ENCODE measurements at places on chromosomes 3 and 15.

DNA sequence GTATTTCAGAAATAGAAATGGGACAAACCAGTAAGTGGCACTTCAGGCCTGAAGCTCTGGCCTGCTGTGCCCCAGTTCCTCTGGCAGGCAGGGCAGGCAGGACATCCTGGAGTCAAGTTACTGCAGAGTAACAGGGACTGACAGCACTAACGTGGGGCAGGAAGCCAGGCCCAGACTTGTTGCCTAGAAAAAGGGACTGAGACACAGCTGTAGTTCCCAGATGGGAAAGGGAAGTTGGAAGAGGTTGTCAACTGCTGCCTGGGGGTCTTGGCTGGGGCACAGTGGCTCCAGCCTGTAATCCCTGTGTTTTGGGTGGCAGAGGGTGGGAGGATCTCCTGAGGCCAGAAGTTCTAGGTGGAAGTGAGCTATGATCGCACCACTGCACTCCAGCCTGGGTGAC lies 171.9 kb downstream of the FMN1 start:
- no peak for DNase-seq

- DNase-seq, result no peak
These were observed 62.9 kb upstream of the MCF2L2 start for GRCh38 chr3:183491109-183491922.

DNA sequence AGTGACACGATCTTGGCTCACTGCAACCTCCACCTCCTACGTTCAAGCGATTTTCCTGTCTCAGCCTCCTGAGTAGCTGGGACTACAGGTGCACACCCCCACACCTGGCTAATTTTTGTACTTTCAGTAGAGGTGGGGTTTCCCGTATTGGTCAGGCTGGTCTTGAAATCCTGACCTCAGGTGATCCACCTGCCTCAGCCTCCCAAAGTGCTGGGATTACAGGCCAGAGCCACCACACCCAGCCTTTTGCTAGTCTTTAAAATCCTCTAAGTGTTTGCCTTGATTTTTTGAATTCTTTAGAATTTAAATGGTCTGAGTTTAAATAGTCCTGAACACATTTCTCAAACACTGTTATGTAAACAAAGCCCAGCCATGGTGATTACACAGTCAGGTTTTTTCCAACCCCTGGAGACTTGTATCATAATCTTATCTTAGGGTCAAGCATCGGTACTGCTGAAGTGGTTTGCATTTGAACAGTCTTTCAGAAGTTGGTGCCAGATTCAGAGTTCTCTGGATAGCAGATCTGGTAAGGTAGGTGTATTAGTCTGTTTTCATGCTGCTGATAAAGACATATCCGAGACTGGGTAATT lies 28.2 kb upstream of the PIAS1 start:
- DNase-seq, result no peak

GRCh38 chr3:185824051-185825005 lies 514 bp downstream of the IGF2BP2 start:
- DNase-seq, result no peak

GRCh38 chr15:92343924-92344643 lies 49.6 kb upstream of the ST8SIA2 start:
- DNase-seq, result no peak

DNA sequence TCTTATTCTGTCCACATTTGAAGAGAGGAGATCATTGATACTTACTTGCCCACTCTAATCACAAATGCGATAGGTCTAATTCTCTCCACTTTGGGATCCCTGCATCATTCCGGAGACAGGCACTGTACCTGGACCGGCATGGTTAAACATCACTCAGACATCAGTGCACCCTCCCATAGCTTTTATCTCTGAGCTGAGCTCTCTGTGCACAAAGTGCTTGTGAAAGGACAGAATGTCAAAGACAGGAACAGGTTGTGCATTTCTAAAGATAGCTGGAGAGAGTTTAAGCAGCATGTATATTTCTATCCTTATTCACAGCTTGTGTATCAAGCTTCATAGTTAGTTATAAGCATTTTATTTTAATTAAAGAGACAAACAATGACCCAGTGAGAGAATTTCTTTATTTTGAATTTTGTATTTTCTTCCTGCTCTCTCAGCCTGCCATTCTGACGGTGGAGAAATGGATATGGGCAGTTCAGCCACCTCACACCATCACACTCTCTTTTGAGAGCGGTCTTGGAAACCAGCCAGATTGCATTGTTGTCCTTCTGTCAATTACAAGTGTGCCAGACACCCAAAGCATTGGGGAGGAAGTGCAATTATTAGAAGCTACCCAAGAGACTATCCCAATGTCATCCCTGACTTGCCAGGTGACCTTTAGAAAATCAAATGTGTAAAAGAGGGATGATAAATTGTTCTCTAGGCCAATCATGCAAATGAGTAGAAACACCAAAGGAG lies 65.2 kb upstream of the CHL1 start:
- DNase-seq, result no peak

DNA sequence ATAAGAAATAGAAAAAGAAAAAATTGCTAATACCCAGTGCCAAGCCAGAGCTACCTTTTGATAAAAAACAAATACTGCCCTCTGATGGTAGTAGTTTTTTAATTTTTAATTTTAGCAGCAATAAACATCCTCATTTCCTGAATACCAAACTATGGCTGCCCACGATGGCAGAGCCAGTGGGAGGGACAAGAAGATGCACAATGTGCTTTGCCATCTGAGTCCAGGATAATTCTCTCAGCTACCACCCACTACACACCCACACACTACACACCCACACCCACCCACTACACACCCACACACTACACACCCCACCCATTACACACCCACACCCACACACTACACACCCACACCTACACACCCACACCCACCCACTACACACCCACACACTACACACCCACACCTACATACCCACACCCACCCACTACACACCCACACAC lies 17.8 kb downstream of the CEP19 start:
- DNase-seq, result no peak

- DNase-seq, result no peak
These were observed 269.4 kb upstream of the RBMS3 start for GRCh38 chr3:29011441-29011840.

DNA sequence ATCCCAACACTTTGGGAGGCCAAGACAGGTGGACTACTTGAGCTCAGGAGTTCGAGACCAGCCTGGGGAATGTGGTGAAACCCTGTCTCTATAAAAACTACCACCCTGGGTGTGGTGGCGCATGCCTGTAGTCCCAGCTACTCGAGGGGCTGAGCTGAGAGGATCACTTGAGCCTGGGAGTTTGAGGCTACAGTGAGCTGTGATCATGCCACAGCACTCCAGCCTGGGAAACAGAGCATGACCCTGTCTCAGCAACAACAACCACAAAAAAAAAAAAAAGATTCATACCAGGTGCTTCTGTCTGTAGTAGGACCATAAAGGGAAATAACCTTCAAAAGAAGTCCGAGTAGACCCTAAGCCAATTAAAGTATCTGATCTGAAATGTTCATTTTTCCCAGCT lies 94.5 kb downstream of the SERPINI1 start:
- DNase-seq, result no peak

GRCh38 chr15:84681831-84682230 lies 23.8 kb upstream of the NMB start:
- no peak for DNase-seq

- DNase-seq, result no peak
These were observed 779.6 kb upstream of the ARPP21 start for GRCh38 chr3:34859746-34860145.

DNA sequence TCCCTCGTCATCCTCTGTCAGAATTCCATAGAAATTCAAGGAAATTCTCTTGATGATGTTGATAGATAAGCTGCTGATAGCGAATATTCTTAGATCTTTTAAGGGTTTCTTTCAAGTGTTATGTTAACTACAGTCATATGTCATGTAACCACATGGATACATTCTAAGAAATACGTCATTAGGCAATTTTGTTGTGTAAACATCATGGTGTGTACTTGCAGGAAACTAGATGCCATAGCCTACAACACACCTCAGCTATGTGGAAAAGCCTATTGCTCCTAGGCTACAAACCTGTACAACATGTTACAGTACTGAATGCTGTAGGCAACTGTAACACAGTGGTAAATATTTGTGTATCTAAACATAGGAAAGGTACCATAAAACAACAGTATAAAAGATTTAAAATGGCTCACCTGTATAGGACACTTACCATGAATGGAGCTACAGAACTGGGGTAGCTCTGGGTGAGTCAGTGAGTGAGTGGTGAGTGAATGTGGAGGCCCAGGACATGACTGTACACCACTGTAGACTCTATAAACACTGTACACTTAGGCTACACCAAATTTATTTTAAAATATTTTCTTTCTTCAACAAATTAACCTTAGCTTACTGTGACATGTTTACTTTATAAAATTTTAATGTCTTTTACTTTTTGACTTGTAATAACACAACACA lies 34.6 kb downstream of the GLDN start:
- DNase-seq, result no peak

GRCh38 chr3:10726787-10727186 lies 89.2 kb upstream of the SLC6A11 start:
- no peak for DNase-seq

DNA sequence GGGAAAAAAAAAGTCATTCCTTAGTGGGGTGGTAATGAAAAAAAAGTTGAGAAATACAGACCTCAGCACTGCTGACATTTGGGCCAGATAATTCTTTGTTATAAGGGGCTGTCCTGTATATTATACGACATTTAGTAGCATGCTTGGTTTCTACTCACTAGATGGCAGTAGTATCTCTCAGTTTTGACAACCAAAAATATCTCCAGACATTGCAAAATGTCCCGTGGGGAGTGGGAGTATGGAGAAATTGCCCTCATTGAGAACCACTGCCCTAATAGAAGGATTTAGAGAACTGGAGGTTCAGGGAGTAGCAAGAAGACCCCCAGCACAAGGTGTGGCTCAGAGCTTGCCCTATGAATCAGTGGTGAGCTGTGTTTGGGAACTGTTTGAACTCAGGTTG lies 28.6 kb upstream of the TEX264 start:
- no peak for DNase-seq

DNA sequence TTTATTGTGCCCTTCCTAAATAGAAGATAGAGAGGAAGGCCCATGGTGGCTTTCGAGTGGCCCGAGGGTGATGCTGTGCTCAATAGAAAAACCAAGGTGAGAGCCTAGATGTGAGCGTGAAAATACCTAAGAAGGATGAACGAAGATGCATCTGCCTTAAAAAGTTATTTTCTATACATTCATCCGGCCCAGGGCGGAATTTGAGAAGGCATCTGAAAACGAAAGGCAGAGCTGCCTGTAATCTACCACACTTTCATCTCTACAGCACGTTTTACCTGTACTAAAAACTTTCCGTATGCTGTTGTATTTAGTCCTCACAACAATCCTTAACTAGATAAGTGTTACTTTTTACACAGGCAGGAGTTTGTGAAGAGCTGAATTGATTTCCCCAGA lies 1.4 kb downstream of the DUT start:
- DNase-seq, result no peak
